ENCODE measurements at places on chromosomes 12 and 14.

- no peak for DNase-seq
Measured at GRCh38 chr12:71517145-71517846, 77.7 kb downstream of the LGR5 start.

DNA sequence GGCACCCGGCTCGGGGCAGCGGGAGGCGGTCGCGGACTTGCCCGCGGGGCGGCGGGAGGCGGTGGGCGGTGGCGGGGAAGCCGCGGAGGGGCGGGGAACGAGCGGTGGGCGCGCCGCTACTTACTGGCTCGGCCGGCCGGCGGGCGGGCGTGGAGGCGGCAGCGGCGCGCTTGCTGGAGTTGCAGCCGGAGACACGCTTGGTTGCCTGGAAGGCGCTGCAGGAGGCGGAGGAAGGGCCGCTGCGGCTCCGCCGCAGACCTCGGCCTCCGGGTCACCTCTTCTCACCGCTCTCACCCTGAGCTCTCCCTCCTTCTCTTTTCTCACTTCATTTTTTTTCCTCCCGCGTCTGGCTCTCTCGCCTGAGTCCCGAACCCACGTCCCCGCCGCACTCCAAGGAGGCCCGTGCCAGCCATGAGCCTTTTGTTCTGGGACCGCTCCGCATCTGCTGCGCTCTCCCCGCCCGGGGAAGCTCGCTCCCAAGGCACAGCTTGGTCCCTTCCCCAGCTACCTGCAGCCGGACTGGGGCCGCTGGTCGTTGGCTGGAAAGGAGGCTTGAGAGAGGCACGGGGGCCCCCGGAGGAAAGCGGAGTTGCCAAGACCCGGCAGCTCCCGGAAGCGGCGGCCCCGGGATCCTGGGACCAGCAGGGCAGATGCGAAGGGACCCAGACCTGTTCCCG lies 592 bp upstream of the KCNK10 start:
- no peak for DNase-seq

DNA sequence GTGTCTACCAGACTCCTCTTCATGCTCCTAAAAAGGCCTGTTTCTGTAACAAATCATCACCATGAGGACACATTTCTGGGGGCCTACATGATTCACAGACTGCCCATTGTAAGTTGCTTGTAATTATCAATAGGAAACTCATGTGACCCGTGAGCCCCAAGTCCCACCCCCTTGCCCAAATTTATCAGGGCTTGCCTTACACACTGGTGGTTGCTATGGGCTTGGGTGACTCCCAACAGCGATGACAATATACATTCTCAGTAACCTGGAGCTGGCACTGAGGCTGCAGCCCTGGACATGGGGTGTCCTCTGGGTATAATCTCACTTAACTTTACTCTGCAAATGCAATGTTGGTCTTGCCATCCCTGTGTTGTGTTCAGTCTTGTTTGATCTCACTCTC lies 149.2 kb downstream of the NRXN3 start:
- DNase-seq = no peak

DNA sequence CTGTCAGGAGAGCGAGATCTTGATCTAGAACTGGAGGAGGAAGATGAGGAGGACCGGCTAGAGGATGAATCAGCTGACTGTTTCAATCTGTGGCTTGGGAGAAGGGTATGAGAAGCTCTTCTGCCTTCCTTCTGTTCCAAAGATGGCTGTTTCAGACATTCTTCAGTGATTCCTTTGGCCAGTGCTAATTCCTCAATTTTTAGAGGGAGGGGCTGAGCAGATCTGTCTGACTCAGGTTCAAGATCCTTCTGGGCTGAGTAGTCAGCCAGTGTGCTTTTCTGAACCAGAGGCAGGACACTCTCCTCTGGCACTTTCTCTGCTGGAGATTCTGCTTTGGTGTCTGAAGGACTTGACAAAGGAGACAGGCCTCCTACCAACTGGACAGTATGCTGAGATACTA lies 15.2 kb downstream of the ACIN1 start:
- no peak for DNase-seq
